ENCODE measurements at places on chromosomes 4 and X.

- DNase-seq: no peak
Observed at GRCh38 chr4:141995056-141995455, 358.7 kb downstream of the IL15 start.

DNA sequence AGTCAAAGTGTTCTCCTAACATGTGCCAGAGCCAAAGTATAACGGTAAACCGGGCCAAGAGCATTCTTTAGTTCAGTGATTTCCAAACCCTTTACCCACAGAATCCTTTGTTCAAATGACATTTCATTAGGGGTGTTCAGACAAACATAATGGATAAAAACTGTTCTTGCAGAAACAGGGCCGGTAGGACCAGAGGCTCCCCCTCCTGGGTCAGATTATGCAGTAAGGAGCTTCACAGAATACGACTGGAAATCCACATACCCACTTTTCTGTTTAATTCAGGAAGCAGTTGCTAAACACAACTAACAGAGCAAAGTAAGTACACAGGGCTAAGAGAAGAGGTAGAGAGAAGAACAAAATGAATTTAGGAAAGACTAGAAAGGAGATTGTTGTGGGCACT, 46.6 kb upstream of the TMEM184C start:
- no peak for DNase-seq

DNA sequence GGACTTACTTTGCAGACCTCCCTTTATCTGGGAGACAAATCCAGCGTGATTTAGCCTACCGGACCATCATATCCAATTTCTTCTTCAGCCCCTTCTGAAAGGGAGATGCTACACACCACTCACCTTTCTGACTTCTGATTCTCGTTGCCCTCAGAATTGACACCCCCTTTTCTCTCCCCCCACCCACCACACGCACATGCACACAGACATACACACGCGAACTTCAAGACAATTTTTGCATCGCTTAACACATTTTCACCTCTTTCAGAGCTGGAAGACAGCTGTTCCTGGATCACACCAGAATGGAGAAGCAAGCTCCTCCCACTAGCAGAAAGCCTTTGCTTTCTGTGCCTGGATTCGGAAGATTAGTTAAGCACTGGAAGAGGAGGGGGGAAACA, 1.0 kb upstream of the SNCA start:
- DNase-seq: no peak

GRCh38 chr4:147192679-147193078, 247.0 kb upstream of the TTC29 start:
- no peak for DNase-seq

- no peak for DNase-seq
Observed at GRCh38 chrX:138945219-138945618, 233.7 kb upstream of the FGF13 start.

DNA sequence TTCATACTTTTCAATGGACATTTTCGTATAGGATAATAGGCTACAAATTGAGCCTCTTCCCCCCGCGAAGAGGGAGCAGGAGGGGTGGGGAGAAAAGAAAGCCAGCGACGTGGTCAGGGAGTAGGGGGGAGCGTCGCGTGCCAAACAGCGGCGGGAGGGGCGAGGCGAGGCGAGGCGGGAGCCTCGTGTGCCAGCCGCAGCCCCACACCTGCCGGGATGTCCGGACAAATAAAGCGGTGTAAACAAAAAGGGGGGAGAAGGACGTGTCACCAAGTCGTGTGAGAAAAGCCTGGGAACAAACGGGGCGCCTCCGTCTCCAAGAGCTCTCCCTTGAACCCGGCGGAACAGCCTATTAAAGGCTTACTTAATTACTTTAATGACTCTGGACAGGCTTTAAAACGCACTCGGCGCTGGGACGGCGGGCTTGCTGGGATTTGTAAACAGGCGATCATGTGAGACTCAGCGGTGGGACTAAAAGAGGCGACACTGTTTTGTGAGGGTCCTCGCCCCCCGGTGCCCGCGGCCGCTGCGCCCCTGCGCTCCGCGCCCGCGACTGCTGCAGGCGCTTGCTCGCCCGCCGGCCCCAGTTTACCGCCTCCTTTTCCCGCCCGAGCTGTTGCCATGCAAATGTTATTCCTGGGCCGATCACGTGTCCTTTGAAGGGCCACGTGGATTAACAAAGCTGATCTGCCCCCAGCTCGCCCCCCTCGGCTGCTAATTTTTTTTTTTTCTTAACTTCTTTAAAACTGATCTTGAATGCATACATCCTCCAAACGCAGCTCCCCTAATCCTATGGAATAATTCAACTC, at the start of gene HELT:
TSS of gene HELT (plus strand) at position 527 of the 809 bp plus-strand sequence. CDS start 439 bp downstream, outside the sequence.
- DNase-seq: no peak

DNA sequence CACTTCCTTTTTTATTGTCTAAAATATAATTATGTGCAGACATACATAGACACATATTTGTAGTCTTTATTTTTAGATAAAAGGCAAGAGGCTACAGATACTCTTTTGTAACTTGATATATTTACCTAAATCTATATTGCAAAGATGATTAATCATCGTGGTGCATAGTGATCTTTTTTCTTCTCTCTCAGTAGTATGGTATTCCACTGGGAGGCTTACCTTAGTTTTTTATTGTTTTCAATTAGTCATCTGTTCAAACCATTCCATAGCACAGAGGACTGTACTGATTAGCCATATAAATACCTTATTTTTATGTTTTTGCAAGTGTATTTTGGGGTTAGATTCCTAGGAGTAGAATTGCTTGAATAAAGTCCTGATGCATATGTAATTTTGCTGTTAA, 619.7 kb downstream of the GRXCR1 start:
- no peak for DNase-seq

DNA sequence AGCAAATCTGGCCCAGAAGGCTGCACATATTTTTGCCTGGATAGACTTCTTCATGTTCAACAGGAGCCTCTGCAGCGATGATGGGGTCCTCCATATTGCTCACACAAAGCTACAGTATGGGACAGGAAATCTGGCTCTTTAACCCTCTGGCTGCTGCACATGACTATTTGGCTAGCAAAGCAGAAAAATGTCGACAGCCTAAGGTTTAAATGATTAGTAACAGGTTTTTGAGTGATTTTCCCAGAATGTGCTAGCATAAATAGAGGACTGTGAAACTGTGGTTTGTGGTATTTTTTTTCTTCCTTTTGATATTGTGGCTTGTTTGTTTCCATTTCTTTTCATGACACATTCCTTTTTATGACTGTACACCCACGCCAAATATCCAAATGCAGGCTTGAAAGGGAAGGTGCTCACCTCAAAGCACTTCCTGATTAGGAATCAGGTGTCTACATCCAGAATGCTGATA, 120.2 kb upstream of the GK2 start:
- DNase-seq: no peak

DNA sequence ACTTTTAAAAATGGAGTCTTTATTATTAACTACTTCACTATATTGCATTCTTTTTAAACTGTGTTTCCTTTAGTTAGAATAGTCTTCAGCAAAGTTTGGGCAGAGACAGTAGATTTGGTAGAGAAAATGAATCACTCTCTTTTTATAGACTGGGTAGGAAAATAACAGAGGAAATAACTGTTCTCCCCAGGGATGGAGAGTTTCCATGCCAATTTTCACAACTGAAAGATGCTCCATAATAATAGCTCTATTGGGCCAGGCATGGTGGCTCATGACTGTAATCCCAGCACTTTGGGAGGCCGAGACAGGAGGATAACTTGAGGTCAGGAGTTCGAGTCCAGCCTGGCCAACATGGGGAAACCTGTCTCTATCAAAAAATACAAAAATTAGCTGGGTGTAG, 13.1 kb downstream of the HSD17B13 start:
- no peak for DNase-seq

- no peak for DNase-seq
Observed at GRCh38 chr4:15077969-15078368, 75.7 kb downstream of the CPEB2 start.

GRCh38 chr4:4639370-4639769, 97.5 kb upstream of the STX18 start:
- DNase-seq: no peak

DNA sequence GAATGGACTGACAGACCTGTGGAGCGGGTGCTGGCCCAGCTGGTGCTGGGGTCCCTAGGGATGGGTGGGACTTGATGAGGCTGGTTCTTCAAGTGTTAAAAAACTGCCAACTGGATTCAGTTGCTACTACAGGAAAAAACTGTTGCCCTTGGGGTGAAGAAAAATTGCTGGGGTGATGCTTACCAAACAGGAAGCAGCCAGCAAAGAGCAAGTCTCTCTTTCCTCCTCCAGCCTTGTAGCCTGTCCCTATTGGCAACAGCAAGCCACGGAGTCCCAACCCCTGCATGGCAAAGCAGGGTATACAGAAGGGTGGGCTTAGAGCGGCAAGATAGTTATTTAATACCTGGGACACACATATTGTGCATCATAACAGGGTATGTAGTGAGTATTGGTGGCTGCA, 60.1 kb upstream of the ATP8A1 start:
- no peak for DNase-seq

- DNase-seq: no peak
Observed at GRCh38 chr4:61149278-61149677, 50.8 kb upstream of the ADGRL3 start.

GRCh38 chrX:21586001-21586400, 72.1 kb downstream of the KLHL34 start:
- no peak for DNase-seq
